NCI-H69 (cell line): ENCODE measurements at places on chromosomes 1 and 21.
A peak's percentile ranks its signal among the peaks of the same experiment; 100 is the strongest.

DNA sequence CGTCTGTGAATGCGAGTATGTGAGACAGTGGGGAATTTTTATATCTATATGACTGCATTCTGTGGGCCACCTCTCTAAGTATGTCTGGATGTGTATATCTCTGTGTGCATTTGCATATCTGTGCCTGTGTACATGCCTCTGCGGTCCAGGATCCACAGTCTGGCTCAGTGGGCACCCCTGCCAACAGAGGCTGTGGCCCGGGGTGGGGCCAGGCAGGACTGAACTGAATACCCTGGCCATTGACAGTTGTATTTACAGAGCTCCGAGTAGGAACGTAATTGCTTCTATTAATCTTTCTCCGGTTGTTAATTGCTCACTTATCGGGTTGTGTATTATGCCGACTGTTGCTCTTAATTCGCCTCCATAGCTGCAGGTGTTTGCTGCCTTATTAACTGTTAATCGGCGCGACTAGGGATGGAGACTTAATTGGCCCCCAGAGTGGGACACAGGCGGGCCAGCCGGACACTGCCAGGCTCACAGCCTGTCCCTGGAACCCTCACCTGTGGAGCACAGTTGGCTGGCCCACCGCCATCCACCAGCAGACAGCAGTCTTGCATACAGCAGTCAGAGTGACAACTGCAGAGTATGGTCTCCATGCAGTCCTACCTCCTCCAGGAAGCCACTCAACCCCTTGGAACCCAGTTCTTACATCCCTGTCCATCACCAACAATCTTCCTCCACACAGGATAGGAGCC, 22.4 kb upstream of the ADGRB2 start:
- peak; percentile 76 for DNase-seq

- DNase-seq = peak; percentile 36
Measured at GRCh38 chr1:8166406-8166805, 140.3 kb upstream of the ERRFI1 start.

- DNase-seq = no peak
Measured at GRCh38 chr1:206002160-206002559, 1.0 kb downstream of the RAB7B start.

DNA sequence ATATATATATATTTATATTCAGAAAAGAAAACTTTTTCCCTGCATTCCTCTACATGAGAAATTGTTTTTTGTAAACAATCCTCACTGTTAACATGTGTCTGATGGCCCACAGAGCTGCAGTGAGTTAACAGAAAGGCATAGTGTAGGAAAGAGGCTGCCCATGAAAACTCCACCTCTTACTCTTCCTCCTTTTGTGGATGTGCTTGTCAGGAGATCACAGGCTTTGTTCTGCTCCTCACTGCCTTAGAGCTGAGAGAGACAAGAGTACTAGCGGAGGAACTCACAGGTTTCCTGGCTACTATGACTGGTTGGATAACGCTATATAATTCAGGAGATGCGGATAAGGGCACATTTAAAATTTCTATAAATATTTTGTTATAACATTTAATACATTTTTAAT, 200.6 kb downstream of the BRINP3 start:
- no peak for DNase-seq

GRCh38 chr1:47444297-47444561, 6.4 kb downstream of the FOXD2 start:
- DNase-seq = no peak

DNA sequence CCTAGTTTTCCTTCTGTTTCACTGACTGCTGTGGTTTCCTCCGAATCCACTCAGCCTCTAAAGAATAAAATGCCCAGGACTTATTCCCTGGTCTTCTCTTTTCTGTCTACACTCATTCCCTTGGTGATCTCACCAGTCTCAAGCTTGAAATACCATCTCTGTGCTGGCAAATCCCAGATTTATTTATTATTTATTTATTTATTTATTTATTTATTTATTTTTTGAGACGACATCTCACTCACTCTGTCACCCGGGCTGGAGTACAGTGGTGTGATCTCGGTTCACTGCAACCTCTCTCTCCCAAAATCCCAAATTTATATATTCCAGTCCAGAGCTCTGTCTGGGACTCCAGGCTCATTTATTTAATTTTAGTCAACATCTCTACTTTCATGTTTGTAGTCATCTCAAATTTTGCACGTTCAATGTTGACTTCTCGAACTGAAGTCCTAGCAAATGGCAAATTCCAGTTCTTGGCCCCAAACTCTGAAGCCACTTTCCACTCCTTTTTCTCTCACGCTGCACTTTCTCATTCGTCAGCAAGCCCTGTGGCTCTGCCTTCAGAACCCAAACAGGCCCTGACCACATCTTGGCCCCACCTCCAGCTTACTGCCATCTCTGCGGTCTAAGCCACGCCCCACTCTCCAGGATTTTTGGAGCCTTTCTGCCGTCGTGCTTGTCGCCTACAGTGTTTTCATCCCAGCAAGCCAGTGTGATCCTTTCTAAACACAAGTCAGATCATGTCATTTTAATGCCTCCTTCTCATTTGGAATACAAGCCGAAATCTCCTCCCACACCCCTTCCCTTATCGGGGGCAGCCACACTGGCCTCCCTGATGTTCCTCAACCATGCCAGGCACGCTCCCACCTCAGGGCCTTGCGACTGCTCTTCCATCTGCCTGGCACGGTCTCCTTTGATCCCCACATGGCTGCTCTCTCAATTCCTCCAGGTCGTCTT, 14.2 kb upstream of the TENT5B start:
- peak; percentile 87 for DNase-seq

DNA sequence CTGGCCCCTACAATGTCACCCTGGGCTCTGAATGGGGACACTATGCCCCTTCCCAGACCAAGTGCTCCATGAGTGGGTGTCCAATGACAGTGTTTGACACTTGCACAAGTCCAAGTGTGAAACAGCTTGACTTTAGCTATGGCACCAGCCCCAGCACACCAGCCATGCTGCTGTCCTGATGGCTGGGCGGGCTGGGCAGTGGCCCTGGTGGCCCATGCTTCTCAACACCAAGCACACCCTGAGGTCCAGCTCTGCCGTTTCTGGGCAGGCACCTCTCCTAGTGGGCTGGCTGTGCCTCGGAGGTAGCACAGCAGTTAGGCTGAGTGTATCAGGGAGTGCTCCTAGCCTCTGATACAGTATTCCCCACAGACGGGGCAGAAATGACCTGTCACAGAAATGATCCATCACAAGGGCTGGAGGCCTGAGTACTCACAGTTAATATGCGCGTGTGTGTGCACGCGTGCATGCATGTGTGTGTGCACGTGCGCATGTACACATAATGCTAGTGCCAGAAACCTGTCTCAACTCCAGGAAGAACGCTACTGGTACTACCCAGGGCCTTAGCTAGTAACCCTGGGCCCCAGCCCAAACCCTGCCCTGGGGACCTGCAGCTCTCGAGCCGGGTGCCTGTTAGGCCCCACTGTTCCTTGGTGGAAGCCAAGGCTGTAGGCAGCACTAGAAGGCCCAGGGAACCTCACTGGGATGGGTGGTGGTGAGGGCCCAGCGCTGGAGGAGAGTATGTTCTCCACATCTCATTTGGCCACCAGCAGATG, 134.0 kb downstream of the DMRTB1 start:
- DNase-seq = no peak

DNA sequence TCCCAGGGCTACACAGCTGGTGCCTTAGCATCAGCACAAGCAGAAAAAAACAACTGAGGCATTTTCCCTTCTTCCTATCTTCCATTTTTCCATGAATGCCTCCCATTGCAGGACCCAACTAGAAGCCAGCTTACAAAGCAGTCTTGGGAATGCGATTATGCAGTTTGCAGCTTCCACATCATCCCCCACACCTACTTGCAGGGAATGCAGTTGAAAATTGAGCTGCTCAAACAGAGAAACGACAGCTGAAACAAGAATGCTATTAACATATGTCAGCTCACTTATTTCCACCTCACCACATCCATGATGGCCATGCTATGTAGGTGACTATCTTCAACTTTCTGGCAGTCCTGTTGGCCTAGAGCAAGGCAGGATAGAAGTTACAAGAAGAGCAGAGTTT, 150.6 kb upstream of the KCTD3 start:
- DNase-seq = no peak

GRCh38 chr21:38291874-38292273, 35.1 kb downstream of the KCNJ15 start:
- no peak for DNase-seq

DNA sequence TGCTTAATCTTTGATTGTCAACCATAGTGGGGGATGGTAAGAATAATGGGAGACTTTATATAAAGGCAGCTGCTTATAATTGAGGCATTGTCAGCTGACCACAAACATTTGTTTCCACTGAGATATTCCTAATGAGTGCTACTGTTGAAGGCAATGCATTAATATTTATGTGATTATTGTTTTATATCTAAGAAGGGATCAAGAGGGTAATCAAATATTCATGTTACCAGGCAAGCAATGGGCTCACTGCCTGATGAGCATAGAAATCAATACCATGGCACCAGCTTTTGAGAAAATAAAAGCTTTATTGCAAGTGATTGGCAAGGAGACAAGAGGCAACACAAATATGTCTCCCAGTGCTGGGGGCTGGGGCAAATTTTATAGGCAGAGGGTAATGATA, 706.7 kb upstream of the ADAMTS5 start:
- DNase-seq = no peak

GRCh38 chr1:109767637-109768334, 4.1 kb upstream of the EPS8L3 start:
- DNase-seq = no peak
